ENCODE measurements at places on chromosomes 6 and 20.

DNA sequence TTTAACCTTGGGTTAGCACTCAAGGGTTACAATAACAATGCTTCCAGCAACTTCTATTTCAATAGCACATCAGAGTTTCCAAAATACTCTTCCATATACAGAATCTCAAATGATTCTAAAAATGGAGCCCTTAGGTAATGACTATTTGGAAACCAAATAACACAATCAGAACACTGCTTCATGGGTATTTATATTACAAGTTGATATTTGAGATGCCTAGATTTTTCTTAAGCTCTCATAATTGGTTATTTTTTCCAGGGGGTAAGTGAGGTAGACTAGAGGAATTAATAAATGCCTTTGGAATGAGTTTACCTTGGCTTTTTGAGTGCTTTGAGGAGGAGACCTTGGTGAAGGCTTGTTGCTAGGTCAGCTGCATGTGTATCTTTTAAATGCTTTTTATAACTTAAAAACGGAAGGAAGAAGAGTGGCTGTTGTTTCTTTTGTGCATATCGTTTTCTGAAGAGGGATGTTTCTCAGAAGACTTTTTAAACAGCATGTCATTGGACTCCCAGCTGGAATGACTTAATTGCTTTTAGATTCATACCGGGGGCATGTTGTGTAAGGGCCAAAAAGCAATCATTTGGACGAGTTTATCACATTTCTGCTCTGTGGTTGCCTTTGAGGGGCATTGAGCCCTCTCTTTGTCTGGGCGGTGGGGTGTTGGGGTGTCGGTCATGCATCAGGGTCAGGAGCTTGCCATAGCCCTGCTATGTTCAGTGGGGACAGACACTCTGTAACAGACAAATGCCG is 186.0 kb downstream of the DTNBP1 start:
- DNase-seq = no peak

DNA sequence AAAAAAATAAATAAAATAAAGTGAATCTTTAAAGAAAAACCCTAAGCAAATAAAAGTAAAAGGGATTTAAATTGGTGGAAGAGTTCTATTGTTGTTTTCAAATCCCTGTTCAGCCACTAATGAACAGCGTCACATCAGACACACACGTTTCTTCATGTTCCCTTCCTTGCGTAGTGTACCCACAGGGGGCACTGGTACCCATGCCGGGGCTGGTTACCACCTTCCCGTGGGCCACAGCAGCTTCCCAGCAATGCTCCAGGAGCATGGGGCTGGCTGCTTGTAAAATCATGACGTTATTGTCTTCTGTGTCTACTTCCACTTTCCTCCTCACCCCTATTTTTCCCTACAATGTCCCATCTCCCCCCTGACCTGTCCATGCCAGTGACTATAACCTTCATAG is 988.7 kb downstream of the KIF16B start:
- DNase-seq = no peak

- no peak for DNase-seq
Observed at GRCh38 chr6:24147511-24148153, 21.6 kb downstream of the NRSN1 start.

DNA sequence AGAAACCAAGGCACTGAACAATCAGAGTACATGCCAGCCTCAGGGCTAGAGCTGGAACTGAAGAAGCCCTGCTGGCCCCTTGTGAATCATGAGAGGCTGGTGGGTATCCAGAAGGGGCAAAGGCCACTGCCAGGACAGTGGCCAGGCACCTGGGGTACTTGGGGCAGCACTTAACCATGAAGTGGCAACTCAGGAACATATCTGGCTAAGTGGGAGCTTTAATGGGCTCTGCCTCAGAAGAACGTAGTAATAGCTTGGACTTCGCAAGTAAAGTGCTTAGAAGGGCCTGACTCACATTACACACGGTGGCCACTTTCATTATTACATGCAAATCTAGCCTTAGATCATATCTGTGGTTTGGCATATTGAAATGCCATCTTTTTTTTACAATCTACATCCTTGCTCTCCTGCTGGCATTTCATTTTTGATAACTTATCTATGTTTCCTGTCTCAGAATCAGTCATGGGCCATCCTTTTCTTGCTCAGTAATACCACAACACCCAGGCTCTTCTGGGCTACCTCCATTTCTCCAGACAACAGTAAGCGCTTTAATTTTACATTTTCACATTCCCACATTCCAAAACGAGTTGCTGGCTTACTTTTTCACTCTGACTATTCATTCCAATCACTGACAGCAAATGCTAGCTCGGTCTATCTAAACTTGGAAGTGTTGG is 21.6 kb downstream of the NAPB start:
- DNase-seq = no peak

DNA sequence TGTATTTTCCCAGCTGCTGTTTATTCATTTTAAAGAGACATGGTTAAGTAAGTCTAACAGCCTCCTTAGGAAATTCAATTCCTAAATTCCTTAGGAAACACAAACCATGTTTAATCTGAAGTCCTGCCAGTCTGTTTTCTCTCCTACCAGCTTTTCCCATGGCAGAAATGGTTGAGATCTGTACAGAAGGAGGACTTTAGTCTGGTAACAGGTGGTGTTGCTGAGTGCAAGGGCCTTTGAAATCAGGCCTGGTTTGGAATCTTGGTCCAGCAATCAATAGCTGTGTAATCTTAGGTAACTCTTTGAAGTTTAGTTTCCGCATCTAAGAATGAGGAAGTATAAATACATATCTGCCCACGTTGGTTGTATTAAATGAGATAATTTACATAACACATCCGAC is 232.5 kb downstream of the LAMA2 start:
- DNase-seq = no peak

DNA sequence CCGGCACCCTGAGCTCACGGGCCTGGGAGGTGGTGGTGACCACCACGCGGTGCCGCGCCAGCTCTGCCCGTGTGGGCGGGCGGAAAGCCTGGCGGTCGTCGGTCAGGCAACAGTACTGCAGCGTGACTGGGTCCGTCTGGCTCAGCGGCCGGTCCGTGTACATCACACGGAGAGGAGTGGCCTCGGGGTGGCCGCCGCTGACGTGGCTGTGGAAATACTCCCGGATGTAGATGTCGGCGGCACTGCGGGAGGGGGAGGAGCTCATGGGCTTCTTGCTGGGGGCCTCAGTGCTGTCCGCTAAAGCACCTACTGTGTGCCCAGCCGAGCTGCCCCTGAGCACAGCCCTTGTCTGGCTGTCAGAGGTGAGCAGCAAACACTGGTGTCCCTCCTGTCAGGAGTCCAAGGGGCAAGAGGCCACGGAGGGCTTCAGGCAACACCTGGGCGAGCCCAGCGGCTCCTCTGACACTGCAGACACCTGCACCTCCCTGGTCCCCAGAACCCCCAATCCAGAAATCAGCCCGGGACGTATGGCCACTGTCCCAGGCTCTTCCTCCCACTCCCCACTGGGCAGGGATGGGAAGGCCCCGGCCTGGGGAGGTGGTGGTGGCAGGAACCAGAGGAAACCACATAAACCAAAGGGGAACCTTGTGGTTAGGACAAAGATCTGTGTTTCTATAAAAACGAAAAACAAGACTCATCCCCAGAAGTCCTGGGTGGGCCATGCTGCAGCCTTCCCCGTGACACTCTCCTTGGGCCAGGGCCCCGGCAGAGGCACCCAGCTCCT is 6.5 kb downstream of the HELZ2 start:
- DNase-seq = no peak

All from HuH-7.5 (cell line).